Activated effector memory CD4-positive, alpha-beta T cell treated with Interleukin-2 at 50 U/mL for 16 hours (primary cell): ENCODE measurements at places on chromosomes 1 and 21.

DNA sequence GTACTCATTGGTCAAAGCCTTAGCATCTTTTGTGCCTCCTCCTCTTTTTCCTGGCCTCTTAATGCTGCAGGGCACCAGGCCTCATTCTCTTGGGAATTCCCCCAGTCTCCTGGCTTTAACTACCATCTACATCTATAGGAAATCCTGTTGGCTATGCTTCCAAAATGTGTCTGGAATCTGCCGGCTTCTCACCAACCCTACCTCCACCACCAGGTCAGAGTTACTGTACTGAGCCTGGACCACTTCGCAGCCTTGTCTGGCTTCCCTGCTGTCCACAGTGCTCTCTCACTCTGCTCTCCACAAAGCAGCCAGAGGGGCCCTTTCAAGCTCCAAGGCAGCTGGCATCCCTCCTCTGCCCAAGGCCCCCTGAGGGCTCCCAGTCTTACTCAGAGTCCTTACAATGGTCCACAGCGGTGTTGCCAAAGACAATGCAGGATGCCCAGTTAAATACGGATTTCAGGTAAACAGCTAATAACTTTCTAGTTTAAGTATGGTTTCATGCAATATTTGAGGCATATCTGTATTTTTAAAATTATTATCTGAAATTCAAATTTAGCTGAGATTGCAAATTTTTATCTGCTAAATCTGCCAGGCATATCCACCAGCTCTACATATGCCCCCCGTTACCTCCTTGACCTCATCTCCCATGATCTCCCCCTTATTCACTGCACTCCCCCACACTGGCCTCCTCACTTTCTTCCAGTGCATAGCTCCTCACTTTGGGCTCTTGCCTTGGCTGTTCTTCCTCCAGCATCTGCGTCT, 34.5 kb upstream of the FAM163A start:
- no peak for DNase-seq

DNA sequence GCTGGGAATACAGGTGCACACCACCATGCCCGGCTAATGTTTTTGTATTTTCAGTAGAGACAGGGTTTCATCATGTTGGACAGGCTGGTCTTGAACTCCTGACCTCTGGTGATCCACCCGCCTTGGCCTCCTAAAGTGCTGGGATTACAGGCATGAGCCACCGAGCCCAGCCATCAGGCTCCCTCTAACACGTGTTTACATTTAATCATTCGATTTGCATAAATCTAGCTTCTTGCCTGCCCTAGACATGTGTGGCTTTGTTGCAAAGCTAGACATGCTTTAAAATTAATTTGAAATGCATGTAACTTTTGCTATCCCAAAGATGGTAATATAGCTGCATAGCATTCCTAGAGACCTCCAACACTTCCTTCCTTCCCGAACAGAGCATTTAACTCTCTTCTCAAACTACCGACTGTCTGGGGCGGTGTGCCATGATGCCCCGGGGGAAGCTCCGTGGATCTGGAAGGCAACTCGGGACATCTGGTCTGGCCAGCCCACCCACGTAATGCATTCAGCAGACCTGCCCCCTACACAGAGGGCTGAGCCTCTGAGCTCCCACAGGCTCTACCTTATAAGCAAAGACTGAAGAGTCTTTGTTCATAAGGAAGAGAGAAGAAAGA, 34.6 kb upstream of the NID1 start:
- DNase-seq = no peak

DNA sequence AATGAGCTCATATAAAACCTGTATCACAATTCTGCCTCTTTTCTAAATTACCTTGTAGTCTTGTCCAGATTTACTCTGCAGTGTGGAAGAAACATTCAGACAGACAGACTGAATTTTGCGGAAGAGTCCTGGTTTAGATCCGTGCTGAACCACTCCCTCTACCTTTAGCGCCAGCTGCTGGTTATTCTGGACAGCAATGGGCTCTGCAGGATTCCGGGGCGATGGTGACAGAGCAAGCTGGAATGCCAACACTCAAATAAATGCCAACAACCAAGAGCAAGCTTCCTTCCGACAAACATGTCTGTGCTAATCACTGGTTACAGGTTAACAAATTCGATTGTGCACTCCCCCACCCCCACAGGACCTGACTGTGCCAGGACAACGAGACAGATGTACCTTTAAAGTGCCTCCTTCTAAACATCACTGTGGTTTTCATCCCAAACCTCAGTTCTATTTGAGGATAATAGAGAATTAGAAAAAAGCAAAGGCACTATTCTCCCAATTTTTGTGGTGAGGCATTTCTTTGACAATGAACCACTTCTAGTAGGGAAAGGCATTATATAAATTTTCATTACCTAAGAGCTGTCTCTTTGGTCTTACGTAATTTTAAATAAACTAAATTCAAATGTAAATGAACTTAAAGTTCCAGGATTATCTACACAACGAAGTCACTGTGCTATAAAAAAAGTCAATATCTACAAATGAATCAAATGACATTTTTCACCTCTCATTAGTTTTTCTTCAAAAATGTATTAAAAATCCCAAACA, 90.4 kb downstream of the INTS7 start:
- DNase-seq = no peak

- no peak for DNase-seq
Measured at GRCh38 chr1:208180421-208180820, 63.8 kb downstream of the PLXNA2 start.

GRCh38 chr1:246005067-246005466, 502.0 kb downstream of the SMYD3 start:
- DNase-seq = no peak

DNA sequence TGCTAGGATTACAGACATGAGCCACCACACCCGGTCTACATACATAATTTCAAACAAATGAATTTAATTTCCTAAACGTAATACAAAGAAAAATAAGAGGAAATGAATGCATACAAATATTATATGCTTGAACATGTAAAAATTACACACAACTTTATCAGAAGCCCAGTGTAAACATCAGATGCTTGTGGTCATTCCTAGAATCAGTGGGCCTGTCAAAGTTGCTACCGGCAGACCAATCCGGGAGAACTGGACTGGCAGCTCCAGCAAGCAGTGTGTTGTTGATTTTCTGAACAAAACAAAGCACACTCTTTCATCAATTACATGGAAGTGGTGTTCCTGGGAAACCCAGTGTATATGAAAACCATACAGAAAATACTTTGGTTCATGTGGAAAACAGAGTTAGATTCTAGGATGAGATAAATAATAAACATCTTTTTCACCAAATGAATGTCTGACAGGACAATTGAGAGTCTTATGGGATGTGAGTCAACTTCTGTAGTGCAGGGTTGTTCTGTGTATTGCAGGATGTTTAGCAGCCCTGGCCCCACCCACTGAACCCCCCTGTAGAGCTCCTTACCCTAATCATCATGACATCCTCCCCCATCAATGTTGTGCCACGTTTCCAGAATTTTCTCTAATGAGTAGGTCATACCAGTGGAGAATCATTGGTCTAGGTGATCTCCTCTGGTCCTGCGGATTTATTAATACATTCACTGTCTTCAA, 33.8 kb downstream of the MFSD2A start:
- no peak for DNase-seq

GRCh38 chr1:150102986-150103385, 35.4 kb downstream of the VPS45 start:
- no peak for DNase-seq

GRCh38 chr1:215132156-215132555, 49.6 kb downstream of the KCNK2 start:
- DNase-seq = no peak

DNA sequence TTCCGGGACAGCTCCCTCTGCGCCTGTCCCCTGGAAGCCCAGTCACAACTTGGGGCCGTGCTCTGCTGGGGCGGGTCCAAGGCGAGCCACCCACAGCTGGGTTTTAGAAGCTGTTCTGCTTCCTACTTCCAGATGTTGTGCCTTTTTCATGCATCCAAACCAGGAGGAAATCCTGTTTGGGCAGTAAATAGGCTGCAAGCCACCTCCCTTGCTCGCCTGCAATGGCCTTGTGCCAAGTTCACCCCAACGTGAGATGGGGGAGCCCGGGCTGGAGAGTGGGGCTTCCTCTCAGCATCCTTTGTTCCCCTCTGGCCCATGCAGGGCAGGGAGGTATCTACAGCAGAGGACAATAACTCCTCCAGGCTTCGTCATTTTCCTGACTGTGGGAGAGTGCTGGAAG, 73.2 kb downstream of the DMRTB1 start:
- no peak for DNase-seq

DNA sequence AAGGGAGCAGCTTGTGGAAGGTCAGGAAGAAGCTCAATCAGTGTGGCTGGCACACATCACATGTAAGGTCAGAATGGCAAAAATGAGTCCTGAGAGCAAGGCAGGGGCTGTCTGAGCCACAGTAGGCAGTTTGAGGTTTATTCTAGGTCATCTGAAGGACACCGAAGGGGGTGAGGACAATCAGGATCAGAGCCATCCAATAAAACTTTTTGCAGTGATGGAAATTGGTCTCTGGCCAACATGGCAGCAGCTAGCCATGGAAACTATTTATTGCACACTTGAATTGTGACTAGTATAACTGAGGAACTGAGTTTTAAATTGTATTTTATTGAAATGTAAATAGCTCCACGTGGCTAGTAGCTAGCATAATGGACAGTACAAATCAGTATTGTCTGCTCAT, 97.0 kb upstream of the CACNA1E start:
- DNase-seq = no peak

GRCh38 chr1:92291372-92291999, 7.3 kb downstream of the GLMN start:
- DNase-seq = no peak

GRCh38 chr1:93362237-93362636, 16.5 kb downstream of the DR1 start:
- no peak for DNase-seq

DNA sequence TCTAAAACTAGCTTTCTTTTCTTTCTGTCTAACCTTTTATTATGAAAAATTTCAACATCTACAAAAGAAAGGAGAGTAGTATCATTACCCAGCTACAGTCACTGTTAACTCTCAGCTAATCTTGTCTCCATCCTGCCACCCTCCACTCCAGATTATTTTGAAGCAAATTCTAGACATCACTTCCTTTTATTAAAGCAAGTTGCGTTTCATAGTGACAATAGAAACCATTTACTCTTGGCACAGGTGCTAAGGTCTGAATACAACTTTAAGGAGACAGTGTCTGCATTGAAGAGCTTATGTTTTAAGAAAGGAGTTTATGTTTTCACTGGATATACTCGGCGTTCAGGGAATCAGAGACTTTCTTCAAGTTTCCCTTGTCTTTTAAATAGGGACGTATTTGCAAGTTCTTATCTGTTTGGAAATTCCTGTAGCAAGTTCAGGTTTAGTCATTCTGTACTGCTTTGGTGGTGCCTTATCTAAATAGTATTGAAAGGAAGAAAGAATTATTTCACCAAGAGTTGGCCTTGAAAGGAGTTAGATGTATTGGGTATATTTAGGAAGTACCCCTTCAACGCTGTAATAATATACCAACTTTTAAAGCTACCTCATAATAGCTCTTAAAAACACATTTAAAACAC, 42.7 kb downstream of the ITSN1 start:
- DNase-seq = no peak
